Memory B cell (primary cell): ENCODE measurements at places on chromosomes 5 and 9.
A peak's percentile ranks its signal among the peaks of the same experiment; 100 is the strongest.

DNA sequence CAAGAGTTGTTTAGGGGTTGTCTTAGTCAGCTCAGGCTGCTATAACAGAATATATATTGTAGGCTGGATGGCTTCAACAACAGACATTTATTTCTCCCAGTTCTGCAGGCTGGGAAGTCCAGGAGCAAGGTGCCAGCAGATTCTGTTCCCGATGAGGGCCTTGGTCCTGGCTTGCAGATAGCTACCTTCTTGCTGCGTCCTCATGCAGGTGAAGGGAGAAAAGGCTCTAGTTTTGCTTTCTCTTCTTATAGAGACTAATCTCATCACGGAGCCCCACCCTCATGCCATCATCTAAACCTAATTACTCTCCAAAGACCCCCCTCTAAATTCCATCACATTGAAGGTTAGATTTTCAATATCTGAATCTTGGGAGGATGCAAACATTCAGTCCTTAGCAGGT lies 246.0 kb upstream of the ANKRD55 start:
- H3K27ac ChIP-seq = peak overlapping the region; percentile 88
- H3K4me3 ChIP-seq = peak overlapping the region; percentile 93
- H3K4me1 ChIP-seq = peaks cover 38% of the 10 kb centered on the region
- no peaks in the 10 kb centered on the region for H3K36me3 ChIP-seq

GRCh38 chr5:124888622-124889485 lies 142.4 kb upstream of the ZNF608 start:
- no peaks in the 10 kb centered on the region for H3K27me3 ChIP-seq
- H3K27ac ChIP-seq = no peak overlapping the region
- H3K4me1 ChIP-seq = no peaks in the 10 kb centered on the region
- no peaks in the 10 kb centered on the region for H3K36me3 ChIP-seq

GRCh38 chr9:123416176-123416575 lies 60.2 kb downstream of the CRB2 start:
- no peak overlapping the region for H3K27ac ChIP-seq
- H3K27me3 ChIP-seq = no peaks in the 10 kb centered on the region
- peaks cover 19% of the 10 kb centered on the region for H3K36me3 ChIP-seq
- no peaks in the 10 kb centered on the region for H3K4me1 ChIP-seq
- no peak overlapping the region for H3K4me3 ChIP-seq
- no peak for DNase-seq

DNA sequence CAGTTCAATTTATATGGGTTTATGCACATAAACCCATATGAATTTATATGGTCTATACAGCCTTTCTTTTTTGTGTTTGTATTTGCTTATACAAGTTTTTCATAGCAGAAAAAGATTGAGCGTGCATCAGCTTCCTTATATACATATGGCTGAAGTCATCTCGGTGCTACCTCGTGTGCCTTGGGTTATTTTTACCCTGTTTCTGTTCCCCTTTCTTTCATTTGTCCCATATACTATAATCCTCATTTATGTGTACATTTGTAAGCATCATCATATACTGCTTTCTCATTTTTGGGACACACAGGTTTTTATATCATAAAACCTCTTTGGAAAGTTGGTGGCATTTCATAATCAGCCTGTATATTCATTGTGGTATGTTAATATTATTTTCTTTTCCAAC lies 107.8 kb upstream of the ADAMTSL1 start:
- no peaks in the 10 kb centered on the region for H3K4me1 ChIP-seq
- DNase-seq = no peak
- no peaks in the 10 kb centered on the region for H3K36me3 ChIP-seq
- no peak overlapping the region for H3K4me3 ChIP-seq
- no peak overlapping the region for H3K27ac ChIP-seq
- H3K27me3 ChIP-seq = no peaks in the 10 kb centered on the region

- peaks cover 10% of the 10 kb centered on the region for H3K27me3 ChIP-seq
- no peak overlapping the region for H3K4me3 ChIP-seq
- no peaks in the 10 kb centered on the region for H3K36me3 ChIP-seq
- H3K4me1 ChIP-seq = peaks cover 3% of the 10 kb centered on the region
Measured at GRCh38 chr9:76716085-76716672, 48.1 kb upstream of the PCA3 start.

GRCh38 chr9:13648676-13649075 lies 369.2 kb upstream of the MPDZ start:
- no peaks in the 10 kb centered on the region for H3K27me3 ChIP-seq
- no peaks in the 10 kb centered on the region for H3K4me1 ChIP-seq
- no peaks in the 10 kb centered on the region for H3K36me3 ChIP-seq
- DNase-seq = no peak
- H3K4me3 ChIP-seq = no peak overlapping the region

DNA sequence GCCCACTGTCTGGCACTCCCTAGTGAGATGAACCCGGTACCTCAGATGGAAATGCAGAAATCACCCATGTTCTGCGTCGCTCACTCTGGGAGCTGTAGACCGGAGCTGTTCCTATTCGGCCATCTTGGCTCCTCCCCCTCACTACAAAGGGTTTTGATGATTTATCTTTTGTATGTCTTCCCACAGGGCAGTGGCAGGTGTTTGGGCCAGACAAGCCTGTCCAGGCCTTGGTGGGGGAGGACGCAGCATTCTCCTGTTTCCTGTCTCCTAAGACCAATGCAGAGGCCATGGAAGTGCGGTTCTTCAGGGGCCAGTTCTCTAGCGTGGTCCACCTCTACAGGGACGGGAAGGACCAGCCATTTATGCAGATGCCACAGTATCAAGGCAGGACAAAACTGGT lies 9.4 kb downstream of the BTNL8 start:
- no peaks in the 10 kb centered on the region for H3K4me1 ChIP-seq
- no peaks in the 10 kb centered on the region for H3K36me3 ChIP-seq

GRCh38 chr5:83750749-83751148 lies 30.1 kb upstream of the HAPLN1 start:
- no peak for DNase-seq
- H3K36me3 ChIP-seq = no peaks in the 10 kb centered on the region

DNA sequence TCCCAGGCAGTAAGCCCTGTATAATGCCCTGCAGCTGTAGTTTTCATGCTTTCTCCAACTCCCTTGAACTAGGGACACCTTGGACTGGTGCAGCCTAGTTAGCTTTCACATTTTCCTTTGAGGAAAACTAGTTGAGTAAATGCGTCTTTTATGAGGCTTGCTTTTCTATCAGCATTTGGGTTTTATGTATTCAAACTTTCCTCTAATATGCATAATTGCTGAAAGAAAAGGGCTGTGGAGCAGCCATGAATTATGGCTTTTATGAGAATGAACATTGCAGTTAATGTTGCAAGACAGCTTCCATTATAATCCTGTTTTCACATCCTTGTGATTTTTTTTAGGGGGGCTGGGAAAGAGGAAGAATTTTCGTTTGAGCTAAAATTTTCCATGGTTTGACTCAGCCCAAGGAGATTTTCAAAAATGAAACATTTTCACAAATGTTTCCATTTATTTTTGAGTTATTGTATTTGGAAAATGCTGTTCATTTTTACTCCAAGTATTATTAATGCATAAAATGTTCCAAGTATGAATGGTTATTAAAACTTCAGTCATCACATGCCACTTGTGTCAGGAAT lies 57.9 kb upstream of the PPP3R2 start:
- no peaks in the 10 kb centered on the region for H3K36me3 ChIP-seq
- H3K27me3 ChIP-seq = peaks cover 5% of the 10 kb centered on the region
- H3K27ac ChIP-seq = no peak overlapping the region
- no peak overlapping the region for H3K4me3 ChIP-seq
- H3K4me1 ChIP-seq = peaks cover 2% of the 10 kb centered on the region
- no peak for DNase-seq

- H3K27ac ChIP-seq = no peak overlapping the region
- H3K36me3 ChIP-seq = no peaks in the 10 kb centered on the region
- H3K27me3 ChIP-seq = no peaks in the 10 kb centered on the region
- H3K4me1 ChIP-seq = no peaks in the 10 kb centered on the region
- no peak overlapping the region for H3K4me3 ChIP-seq
Measured at GRCh38 chr9:26260238-26260637, 582.0 kb upstream of the TUSC1 start.

- no peaks in the 10 kb centered on the region for H3K4me1 ChIP-seq
- H3K4me3 ChIP-seq = no peak overlapping the region
- no peak for DNase-seq
- no peak overlapping the region for H3K27ac ChIP-seq
- no peaks in the 10 kb centered on the region for H3K27me3 ChIP-seq
- no peaks in the 10 kb centered on the region for H3K36me3 ChIP-seq
Measured at GRCh38 chr9:88724331-88724730, 189.4 kb downstream of the NXNL2 start.

GRCh38 chr9:133158695-133159094 lies 5.0 kb downstream of the GBGT1 start:
- H3K4me3 ChIP-seq = no peak overlapping the region
- no peak for DNase-seq
- H3K36me3 ChIP-seq = peaks cover 6% of the 10 kb centered on the region
- peaks cover 18% of the 10 kb centered on the region for H3K4me1 ChIP-seq
- H3K27me3 ChIP-seq = no peaks in the 10 kb centered on the region
- H3K27ac ChIP-seq = no peak overlapping the region
